ENCODE measurements at places on chromosomes 1 and 21.
A peak's percentile ranks its signal among the peaks of the same experiment; 100 is the strongest.

- no peak for DNase-seq
Measured at GRCh38 chr1:193626695-193627094, 440.3 kb upstream of the B3GALT2 start.

- peak; percentile 41 for DNase-seq
Measured at GRCh38 chr1:44775930-44776729, 790 bp downstream of the RPS8 start.

- DNase-seq, result no peak
Measured at GRCh38 chr1:63718541-63718970, 55.3 kb upstream of the ROR1 start.

DNA sequence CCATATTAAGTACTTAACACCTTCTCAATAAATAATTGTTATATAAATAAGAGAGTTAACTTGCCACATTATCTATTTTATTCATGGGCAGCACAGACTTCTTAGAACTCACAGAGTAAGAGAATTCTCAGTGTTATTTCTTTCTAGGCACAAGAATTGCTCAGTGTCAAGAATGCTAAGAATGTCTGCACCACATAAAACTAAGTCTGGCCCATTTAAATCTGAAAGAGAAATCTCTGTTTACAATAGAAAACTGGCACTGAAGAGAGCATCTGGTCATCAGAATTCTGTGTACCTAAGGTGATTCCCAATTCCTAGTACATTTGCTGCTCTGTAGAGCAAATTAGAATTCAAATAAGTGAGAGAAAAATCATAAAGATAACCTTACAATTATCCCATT is 3.8 kb downstream of the OR10K2 start:
- DNase-seq, result no peak

DNA sequence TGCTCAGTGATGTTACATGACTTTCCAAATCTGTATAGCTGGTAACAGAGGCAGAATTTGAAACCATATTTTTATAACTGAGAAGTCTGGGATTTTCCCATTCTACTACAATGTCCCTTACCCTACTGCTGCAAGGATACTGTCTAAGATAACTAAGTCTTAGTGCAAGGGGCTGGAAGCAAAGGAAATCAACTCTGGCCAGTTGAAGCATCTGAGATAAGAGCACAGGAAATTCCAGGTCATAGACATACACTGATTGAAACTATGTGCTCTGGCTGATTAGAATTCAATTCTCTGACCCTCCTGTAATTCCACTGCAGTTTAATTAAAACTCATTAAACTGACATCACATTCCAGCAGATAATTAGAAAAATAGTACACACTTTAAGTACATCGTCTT is 267.7 kb upstream of the C1orf87 start:
- no peak for DNase-seq

DNA sequence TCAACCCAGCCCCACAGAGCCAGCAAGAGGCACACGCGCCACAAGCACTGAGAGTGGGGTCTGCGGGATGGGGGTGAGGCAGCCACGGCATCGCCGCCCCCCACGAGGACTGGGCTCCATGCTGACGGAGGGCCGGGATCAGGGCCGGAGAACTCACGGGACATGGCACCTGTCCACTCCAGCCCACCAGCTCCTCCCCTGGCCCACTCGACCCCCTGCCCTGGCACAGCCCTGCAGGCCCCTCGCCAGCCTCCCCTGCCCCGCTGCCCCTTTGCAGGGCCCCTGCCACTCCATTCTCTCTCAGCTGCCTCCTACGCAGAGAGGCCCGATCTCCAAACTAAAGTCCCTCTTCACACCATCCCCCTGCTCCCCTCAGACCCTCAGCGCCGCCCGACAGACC is 134.0 kb downstream of the NPHP4 start:
- no peak for DNase-seq

GRCh38 chr1:25473653-25474225 is 43.0 kb downstream of the MACO1 start:
- DNase-seq, result no peak

- DNase-seq, result no peak
Measured at GRCh38 chr1:62585469-62586155, 11.7 kb upstream of the ANGPTL3 start.

DNA sequence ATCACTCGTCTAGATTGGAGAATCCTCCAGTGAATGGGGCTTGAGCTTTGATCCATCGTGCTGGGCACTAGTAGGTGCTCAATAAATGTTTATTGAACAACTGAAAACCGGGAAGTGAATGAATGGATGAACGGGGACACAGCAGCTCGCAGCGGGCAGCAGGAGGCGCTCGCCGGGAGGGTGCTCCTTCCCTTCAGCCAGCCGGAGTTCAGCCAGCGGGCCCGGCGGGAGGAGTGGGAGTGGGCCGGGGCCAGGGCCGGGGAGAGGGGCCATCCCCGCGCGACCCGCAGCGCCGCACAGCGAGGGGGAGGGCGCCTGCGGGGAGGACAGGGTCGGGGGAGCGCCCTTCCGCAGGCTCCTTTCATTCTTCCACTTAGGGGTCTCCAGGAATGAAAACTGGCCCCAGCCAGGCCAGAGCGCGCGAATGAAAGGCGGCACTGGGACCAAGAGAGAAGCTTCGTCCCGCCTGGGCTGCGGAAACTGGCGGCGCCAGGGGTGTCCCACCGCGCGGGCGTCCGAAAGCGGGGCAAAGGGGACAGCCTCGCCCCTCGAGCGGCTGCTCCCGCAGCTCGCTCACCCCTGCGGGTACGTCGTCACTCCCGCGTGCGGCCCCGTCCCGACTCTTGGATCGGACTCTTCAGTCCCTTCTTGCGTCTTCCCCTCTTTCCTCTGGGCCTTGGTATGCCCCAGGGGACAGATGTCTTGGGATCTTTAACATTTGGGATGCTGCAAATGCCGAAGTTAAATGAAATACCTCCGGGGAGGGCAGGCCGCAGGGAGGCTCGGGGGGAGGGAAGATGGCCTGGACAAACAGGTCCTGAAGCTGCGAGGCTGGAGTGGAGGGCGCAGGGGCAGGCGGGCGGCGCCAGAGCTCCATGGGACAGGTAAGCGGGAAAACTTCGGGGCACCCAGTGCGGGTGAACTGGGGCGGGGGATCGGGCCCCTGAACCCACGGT is 3.6 kb upstream of the INAVA start:
- peak; percentile 63 for DNase-seq

GRCh38 chr21:35942211-35943144 is 117.8 kb downstream of the SETD4 start:
- DNase-seq, result no peak

- no peak for DNase-seq
Measured at GRCh38 chr1:233655301-233655740, 41.4 kb downstream of the KCNK1 start.

DNA sequence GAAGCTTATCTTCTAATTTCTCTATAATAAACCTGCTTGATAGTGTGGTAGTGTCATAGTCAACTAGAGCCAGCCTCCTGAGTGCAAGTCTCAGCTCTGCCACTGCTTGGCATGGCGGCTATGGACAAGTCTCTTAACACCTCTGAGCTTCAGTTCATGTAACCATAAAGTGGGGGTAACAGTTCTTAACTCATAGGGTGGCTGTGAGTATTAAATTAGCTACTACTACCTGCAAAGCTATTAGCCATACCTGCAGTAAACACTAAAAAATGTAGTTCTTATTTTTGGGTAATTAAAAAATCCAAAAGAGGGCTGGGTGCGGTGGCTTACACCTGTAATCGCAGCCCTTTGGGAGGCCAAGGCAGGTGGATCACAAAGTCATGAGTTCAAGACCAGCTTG is 2.2 kb upstream of the CDC42 start:
- no peak for DNase-seq

- no peak for DNase-seq
Measured at GRCh38 chr1:171142416-171143385, 42.4 kb upstream of the FMO2 start.

Measured in ELR (cell line).